IMR-90 (cell line): ENCODE measurements at places on chromosomes 7 and 10. TPM values are rescaled to one million over a fixed set of nuclear protein-coding genes. Genes with fewer than 3 reads are reported as not detected.

DNA sequence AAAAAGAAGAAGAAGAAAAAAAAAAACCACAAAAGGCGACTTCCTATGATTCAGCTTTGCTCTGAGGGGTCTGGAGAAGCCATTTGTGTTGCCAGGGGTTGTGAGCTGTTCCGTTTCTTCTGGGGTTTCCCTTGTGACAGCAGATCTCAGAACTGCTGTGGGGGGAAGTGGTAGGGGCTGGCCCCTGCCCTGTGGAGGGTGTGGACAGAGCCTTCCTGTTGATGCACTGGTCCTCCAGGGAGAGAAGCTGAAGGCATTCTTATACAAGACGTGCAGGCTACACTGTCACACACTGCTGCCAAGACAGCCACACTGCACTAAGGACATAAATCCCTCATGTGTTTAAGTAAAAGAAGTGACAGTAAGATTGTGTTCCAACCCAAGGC is 17.3 kb upstream of the CSGALNACT2 start:
- DNase-seq: peak; percentile 8
- peaks cover 33% of the 10 kb centered on the region for H3K27me3 ChIP-seq
- H3K36me3 ChIP-seq: no peaks in the 10 kb centered on the region
- no peak overlapping the region for H3K27ac ChIP-seq

- no peak overlapping the region for H3K4me3 ChIP-seq
- no peaks in the 10 kb centered on the region for H3K4me1 ChIP-seq
- peak; percentile 49 for DNase-seq
- H3K27ac ChIP-seq: no peak overlapping the region
- peaks cover 4% of the 10 kb centered on the region; the same call in 1 of the 2 replicates for H3K36me3 ChIP-seq
These were observed 19.4 kb downstream of the CCDC6 start for GRCh38 chr10:59887006-59887405.

- H3K27ac ChIP-seq: no peak overlapping the region
- H3K27me3 ChIP-seq: peaks cover 7% of the 10 kb centered on the region
- no peaks in the 10 kb centered on the region for H3K4me1 ChIP-seq
These were observed 29.4 kb upstream of the C10orf71 start for GRCh38 chr10:49269523-49269922.

DNA sequence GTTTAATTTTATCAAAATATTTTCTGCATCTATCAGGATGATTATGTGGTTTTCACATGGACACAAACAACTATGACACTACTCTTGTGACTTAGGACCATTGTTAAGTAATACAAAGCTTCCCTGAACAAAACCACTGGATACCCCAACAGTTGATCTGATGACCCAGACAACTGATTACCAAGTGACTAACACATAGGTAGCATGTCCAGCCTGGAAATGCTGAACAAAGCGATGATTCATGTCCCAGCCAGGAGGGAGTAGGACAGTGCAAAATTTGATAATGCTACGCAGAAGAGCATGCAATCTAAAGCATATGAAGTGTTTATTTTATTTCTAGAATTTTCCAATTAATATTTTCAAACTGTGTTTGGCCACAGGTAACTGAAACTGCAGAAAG is 8.9 kb upstream of the PNLIP start:
- DNase-seq: no peak
- no peaks in the 10 kb centered on the region for H3K36me3 ChIP-seq
- no peak overlapping the region for H3K27ac ChIP-seq
- no peaks in the 10 kb centered on the region for H3K4me1 ChIP-seq

AGAP9 gene
- total RNA-seq: 2.5 and 3.2 TPM in 2 replicates

FXYD4 gene
- not detected in 2 replicates for total RNA-seq

GRCh38 chr10:8121201-8121890 is 66.9 kb downstream of the GATA3 start:
- no peaks in the 10 kb centered on the region for H3K27me3 ChIP-seq
- no peak for DNase-seq
- H3K4me1 ChIP-seq: no peaks in the 10 kb centered on the region
- no peaks in the 10 kb centered on the region for H3K36me3 ChIP-seq

- H3K4me1 ChIP-seq: no peaks in the 10 kb centered on the region
- no peaks in the 10 kb centered on the region for H3K27me3 ChIP-seq
- DNase-seq: no peak
- H3K4me3 ChIP-seq: no peak overlapping the region
- H3K27ac ChIP-seq: no peak overlapping the region
- H3K36me3 ChIP-seq: peaks cover 64% of the 10 kb centered on the region
These were observed 34.0 kb downstream of the PSAP start for GRCh38 chr10:71816936-71817618.

TRIM74 gene
- not detected in 2 replicates for total RNA-seq

- H3K27ac ChIP-seq: no peak overlapping the region
- no peak for DNase-seq
- H3K36me3 ChIP-seq: peaks cover 3% of the 10 kb centered on the region; the same call in 1 of the 2 replicates
- H3K4me3 ChIP-seq: no peak overlapping the region
- no peaks in the 10 kb centered on the region for H3K27me3 ChIP-seq
- H3K4me1 ChIP-seq: no peaks in the 10 kb centered on the region; the same call in 1 of the 2 replicates
These were observed 10.4 kb downstream of the RAB11FIP2 start for GRCh38 chr10:118036281-118036875.

FAM180A gene
- 1.3 and 1.4 TPM in 2 replicates for total RNA-seq

GRCh38 chr10:6570893-6571292 is 9.2 kb downstream of the PRKCQ start:
- H3K36me3 ChIP-seq: no peaks in the 10 kb centered on the region
- H3K27ac ChIP-seq: no peak overlapping the region
- H3K4me1 ChIP-seq: no peaks in the 10 kb centered on the region
- no peak for DNase-seq
- no peak overlapping the region for H3K4me3 ChIP-seq

- peaks cover 31% of the 10 kb centered on the region for H3K27me3 ChIP-seq
- H3K4me3 ChIP-seq: peak overlapping the region; percentile 89
- H3K4me1 ChIP-seq: peaks cover 2% of the 10 kb centered on the region
- no peak overlapping the region; the same call in 1 of the 2 replicates for H3K27ac ChIP-seq
These were observed 19.0 kb upstream of the HSPB1 start for GRCh38 chr7:76283254-76284159.

CHST3 gene
- 9.0 and 10.6 TPM in 2 replicates for total RNA-seq

TAS2R5 gene
- under 0.01 and 0.36 TPM in 2 replicates for total RNA-seq

ZKSCAN1 gene
- 30.3 and 40.7 TPM in 2 replicates for total RNA-seq

GRCh38 chr7:105130048-105130447 is 116.0 kb downstream of the KMT2E start:
- 0 out of 2 replicates have a peak, but pooled peaks cover 1% of the 10 kb centered on the region for H3K4me1 ChIP-seq
- no peak for DNase-seq
- peaks cover 21% of the 10 kb centered on the region for H3K36me3 ChIP-seq
- H3K27me3 ChIP-seq: no peaks in the 10 kb centered on the region

DNA sequence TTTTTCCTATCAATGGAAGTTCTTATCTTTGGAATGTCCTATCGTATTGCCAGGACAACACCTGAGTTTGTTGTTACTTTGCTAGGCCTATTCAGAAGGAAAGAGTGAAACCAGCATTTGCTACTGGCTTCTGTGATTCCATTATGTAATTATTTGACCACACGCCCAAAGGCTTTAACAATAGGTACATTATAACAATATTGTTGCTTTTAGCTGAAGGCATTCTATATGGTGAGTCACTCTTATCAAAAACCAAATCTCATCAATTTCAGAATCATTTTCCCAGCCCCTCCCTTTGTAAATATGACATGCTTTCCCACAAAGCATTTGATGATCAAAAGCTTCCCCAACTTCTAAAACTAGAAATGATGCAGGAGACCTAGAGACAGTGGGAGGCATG is 294.4 kb upstream of the NEBL start:
- no peak overlapping the region for H3K27ac ChIP-seq
- H3K4me3 ChIP-seq: no peak overlapping the region
- DNase-seq: no peak
- no peaks in the 10 kb centered on the region for H3K36me3 ChIP-seq

TEX47 gene
- not detected in 2 replicates for total RNA-seq

SLC29A4 gene
- 2.3 and 2.5 TPM in 2 replicates for total RNA-seq

NXPH1 gene
- total RNA-seq: not detected in 2 replicates

GRCh38 chr10:22931948-22932347 is 4.1 kb downstream of the ARMC3 start:
- H3K27ac ChIP-seq: no peak overlapping the region
- no peak overlapping the region for H3K4me3 ChIP-seq
- peak; percentile 32 for DNase-seq
- no peaks in the 10 kb centered on the region for H3K4me1 ChIP-seq
- H3K36me3 ChIP-seq: no peaks in the 10 kb centered on the region
- H3K27me3 ChIP-seq: peaks cover 8% of the 10 kb centered on the region

DNA sequence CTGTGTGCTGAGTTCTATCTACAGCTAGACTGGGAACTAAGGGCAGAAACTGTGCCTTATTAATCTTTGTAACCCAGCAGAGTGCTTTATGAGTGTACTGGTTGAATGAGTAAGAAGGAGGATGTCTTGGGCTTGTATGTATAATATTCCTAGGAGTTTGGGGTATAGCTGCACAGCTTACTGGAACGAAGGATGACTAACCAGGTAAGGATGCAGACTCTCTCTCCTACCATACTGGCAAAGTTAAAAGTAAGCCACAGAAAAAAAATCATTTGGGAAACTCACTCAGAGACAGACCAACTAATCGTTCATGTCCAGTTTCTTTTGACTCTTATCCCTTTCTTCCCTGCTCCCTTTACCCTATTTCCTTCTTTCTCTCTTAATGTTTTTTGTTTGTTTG is 1.4 kb upstream of the DHTKD1 start:
- peak overlapping the region; percentile 41; the same call in 1 of the 2 replicates for H3K27ac ChIP-seq
- DNase-seq: peak; percentile 93
- no peaks in the 10 kb centered on the region for H3K36me3 ChIP-seq
- H3K27me3 ChIP-seq: no peaks in the 10 kb centered on the region

GRCh38 chr10:34922138-34922537 is 107.0 kb upstream of the PARD3 start:
- no peak overlapping the region for H3K4me3 ChIP-seq
- peak; percentile 32 for DNase-seq
- no peaks in the 10 kb centered on the region for H3K36me3 ChIP-seq
- no peak overlapping the region for H3K27ac ChIP-seq
- H3K27me3 ChIP-seq: peaks cover 15% of the 10 kb centered on the region
- no peaks in the 10 kb centered on the region for H3K4me1 ChIP-seq

MGAM2 gene
- not detected in 2 replicates for total RNA-seq

DNA sequence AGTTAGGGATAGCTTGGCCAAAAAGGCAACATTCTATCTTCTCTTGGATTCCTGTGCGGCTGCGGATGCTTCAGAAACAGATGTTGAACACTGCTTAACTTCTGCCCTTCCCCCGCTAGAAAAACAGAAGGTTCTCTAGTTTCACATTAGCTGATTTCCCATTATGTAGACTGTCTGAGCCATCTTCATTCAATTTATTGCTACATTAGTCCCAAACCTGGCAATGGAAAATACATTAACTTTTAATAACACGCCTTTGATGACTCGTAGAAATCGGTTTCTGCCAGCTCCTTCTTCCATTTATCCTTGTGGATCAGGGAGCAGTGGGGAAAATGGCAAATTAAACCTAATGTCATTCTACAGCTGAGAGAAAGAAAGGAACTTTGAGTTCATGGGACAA is 119.9 kb downstream of the SLC16A9 start:
- no peaks in the 10 kb centered on the region for H3K36me3 ChIP-seq
- no peak for DNase-seq
- H3K4me1 ChIP-seq: no peaks in the 10 kb centered on the region
- H3K27ac ChIP-seq: no peak overlapping the region

CNTNAP2 gene
- not detected in 2 replicates for total RNA-seq

GRCh38 chr10:5571826-5572225 is 47.1 kb downstream of the CALML3 start:
- peaks cover 18% of the 10 kb centered on the region for H3K4me1 ChIP-seq
- no peak overlapping the region for H3K4me3 ChIP-seq
- no peaks in the 10 kb centered on the region for H3K36me3 ChIP-seq
- no peak for DNase-seq
- no peak overlapping the region for H3K27ac ChIP-seq

HTRA1 gene
- total RNA-seq: 23.1 and 28.5 TPM in 2 replicates

TET1 gene
- 4.3 and 5.6 TPM in 2 replicates for total RNA-seq

GRCh38 chr7:122965306-122965705 is 30.2 kb downstream of the TAS2R16 start:
- no peaks in the 10 kb centered on the region for H3K4me1 ChIP-seq
- no peaks in the 10 kb centered on the region for H3K27me3 ChIP-seq
- H3K27ac ChIP-seq: no peak overlapping the region
- no peak overlapping the region for H3K4me3 ChIP-seq
- no peaks in the 10 kb centered on the region for H3K36me3 ChIP-seq
- no peak for DNase-seq

TBX20 gene
- total RNA-seq: 0.28 and 0.36 TPM in 2 replicates

DNA sequence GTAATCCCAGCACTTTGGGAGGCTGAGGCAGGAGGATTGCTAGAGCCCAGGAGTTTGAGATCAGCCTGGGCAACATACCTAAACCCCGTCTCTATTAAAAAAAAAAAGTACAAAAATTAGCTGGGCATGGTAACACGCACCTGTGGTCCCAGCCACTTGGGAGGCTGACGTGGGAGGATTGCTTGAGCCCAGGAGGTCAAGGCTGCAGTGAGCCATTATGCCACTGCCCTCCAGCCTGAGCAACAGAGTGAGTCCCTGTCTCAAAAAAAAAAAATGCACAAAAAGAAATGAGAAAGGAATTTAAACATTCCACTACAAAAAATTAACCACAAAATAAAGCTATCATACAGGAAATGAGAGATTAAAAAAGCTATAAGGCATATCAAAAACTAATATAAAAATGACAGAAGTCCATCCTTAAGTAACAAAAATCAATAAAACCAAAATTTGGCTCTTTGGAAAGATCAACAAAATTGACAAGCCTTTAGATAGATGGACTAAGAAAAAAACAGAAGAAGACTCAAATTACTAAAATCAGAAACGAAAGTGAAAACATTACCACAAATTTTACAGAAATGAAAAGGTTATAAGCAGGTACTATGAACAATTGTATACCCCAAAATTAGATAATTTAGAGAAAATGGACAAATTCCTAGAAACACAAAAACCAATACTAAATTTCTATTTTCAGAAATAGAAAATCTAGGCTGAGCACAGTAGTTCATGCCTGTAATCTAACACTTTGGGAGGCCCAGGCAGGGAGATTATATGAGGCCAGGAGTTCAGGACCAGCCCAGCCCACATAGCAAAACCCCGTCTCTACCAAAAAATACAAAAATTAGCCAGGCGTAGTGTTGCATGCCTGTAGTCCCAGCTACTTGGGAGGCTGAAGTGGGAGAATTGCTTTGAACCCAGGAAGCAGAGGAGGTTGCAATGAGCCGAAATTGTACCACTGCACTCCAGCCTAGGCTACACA is 42.4 kb upstream of the NANOS1 start:
- no peaks in the 10 kb centered on the region for H3K36me3 ChIP-seq
- H3K27ac ChIP-seq: no peak overlapping the region
- H3K4me3 ChIP-seq: no peak overlapping the region

DENND2A gene
- total RNA-seq: 7.5 and 7.8 TPM in 2 replicates

CARD11 gene
- total RNA-seq: 0.18 and 0.28 TPM in 2 replicates

GRCh38 chr10:103736763-103737162 is 118.6 kb downstream of the SH3PXD2A start:
- H3K4me3 ChIP-seq: no peak overlapping the region
- DNase-seq: no peak
- H3K36me3 ChIP-seq: no peaks in the 10 kb centered on the region
- H3K27ac ChIP-seq: no peak overlapping the region

- no peaks in the 10 kb centered on the region for H3K36me3 ChIP-seq
- no peaks in the 10 kb centered on the region for H3K27me3 ChIP-seq
- H3K27ac ChIP-seq: peak overlapping the region; percentile 69
- peak; percentile 84 for DNase-seq
- no peak overlapping the region for H3K4me3 ChIP-seq
- H3K4me1 ChIP-seq: peaks cover 34% of the 10 kb centered on the region
These were observed 5.4 kb downstream of the COL13A1 start for GRCh38 chr10:69807122-69807521.
